ENCODE measurements at places on chromosomes 11 and 22.

GRCh38 chr11:112357488-112357887 lies 96.8 kb upstream of the PLET1 start:
- no peak for DNase-seq

GRCh38 chr11:67050139-67050538 lies 6.5 kb upstream of the RHOD start:
- DNase-seq, result no peak

GRCh38 chr11:38680166-38680565 lies 2082.1 kb upstream of the RAG2 start:
- no peak for DNase-seq

GRCh38 chr11:130798801-130799200 lies 117.5 kb downstream of the SNX19 start:
- no peak for DNase-seq

- DNase-seq, result no peak
These were observed 7.1 kb downstream of the SAA4 start for GRCh38 chr11:18229501-18229900.

DNA sequence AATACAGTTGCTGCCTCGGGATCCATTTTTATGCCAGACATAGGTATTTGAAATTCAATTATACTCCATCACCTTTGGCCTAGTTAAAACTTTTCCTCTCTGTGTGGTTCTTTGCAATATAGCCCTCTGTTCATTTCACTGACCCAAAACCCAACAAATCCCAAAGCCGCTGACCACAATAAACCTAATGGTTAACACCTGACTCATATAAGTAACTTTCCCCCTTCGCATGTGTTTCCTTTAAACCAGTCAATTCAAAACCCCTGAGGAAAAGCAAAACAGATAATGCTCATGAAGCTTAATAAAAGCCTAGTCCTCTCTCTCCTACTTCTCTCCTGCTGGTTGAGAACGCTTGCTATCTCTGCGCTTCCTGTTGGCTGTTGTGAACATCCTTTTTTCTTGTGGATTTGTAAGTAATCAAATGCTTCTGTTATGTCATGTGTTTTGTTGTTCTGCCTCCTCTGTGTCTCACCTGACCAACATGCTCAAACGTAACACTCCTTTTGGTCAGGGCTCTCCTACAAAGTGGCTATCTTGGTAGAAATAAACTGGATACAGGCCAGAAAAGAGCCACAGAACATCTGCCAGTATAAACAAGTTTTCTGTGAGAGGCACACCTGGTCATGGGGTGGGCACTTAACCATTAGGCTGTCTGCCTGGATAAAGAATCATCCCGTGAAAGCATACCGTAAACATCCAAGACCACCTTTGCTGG lies 652.6 kb downstream of the METTL15 start:
- no peak for DNase-seq

DNA sequence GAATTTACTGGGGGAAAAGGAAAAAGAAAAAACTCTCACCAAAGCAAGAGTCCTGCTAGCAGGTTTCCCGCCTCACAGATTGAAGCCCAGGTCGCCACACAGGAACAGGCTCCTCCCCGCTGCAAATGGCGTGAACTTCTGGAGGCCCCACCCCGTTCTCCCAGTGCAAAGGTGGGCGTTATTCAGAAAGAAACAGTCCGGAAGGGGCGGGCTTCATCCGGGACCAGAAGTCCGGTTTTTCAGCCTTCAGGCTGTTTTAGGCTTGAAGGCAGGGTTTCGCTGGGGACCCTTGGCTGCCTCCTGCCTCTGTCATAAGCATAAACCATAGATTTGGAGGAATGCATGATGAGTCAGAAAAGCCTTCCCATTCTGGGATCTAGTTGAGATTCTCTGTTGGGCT lies 148.3 kb upstream of the POU2AF2 start:
- DNase-seq, result no peak

DNA sequence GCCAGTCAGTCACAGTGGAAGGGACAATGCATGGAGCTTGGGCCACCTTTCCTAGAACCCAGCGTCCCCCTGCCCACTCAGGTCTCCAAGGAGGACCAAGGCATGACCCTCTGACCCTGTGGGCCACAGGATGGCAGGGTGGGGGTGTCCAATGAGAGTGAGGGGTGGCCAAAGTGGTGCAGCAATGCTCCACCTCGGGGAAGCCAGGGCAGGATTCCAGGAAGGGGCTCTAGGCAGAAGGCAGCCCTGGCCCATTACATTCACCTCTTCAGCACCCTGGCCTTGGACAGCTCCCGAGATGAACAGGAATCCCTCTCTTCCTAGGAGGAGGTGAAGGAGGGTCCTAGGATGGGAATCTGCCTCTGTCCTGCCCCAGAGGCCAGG lies 597.5 kb downstream of the BRD1 start:
- DNase-seq, result no peak

DNA sequence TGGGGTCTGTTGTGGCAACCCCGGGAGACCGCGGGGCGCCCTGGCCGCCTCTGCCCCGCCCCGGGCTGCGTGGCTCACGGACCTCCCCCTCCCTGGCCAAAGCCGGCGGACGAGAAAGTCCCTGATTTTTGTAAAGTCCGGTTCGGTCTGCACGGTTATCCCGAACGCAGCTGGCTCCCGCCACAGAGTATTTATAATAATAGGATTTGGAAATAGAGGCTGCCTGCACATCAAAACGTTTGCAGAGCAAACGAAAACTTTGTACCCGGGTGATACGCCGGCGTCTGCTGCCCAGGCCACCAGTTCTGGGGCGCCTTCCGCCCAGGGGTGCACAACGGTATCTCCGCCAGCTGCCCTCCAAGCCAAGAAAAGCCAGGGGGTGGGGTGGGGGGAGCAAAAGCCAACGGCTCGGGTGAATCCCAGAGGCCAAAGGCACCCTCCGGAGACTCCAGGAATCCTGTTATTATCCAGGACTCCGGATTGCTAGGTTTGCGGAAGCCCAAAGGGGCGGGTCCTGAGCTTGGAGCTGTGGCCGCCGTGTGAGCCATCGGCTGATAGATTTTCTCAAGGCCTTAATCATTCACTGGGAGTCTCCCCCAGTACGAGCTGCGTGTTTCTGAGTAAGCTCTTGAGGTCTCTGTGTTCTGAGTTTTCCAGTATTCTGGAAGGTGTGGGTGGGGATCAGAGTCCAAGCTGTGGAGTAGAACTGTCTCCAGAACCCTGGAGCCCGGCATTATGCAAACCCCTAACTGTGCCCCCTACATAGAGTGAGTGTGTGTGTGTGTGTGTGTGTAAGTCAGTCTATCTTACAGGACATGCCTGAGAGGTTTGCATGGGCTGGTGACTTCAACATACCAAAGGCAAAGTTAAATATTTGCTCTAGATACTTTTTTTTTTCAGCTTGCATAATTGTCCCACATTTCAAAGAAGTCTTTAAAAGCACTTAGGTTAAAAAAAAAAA lies 673 bp upstream of the SHANK2 start:
- DNase-seq, result no peak

GRCh38 chr11:82996966-82997606 lies 74.6 kb downstream of the RAB30 start:
- DNase-seq, result no peak

- no peak for DNase-seq
These were observed 4.4 kb upstream of the SPDYC start for GRCh38 chr11:65165410-65166317.

DNA sequence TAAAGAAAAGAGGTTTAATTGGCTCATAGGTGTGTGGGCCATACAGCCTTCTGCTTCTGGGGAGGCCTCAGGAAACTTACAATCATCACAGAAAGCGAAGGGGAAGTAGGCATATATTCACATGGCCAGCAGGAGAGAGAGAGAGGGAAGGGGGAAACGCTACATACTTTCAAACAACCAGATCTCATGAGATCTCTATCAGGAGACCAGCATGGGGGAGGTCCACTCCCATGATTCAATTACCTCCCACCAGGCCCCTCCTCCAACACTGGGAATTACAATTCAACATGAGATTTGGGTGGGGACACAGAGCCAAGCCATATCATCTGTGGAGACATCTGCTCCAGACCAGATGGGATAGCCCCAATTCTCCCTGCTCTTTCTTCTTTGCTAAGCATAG lies 866.0 kb downstream of the BRD1 start:
- DNase-seq, result no peak

DNA sequence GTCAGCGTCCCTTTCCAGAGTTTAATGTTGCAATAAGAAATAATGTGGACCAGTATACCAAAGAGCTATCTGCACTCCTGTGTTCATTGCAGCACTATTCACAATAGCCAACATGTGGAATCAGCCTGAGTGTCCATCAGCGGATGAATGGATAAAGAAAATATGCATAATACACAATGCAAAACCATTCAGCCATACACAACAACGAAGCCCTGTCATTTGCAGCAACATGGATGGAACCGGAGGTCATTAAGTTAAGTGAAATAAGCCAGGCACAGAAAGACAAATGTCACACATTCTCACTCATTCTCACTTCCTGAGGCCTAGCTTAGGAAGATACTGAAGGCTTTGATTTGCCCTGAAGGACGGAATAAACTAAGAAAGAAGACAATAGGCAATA lies 22.1 kb downstream of the SLC5A4 start:
- no peak for DNase-seq

DNA sequence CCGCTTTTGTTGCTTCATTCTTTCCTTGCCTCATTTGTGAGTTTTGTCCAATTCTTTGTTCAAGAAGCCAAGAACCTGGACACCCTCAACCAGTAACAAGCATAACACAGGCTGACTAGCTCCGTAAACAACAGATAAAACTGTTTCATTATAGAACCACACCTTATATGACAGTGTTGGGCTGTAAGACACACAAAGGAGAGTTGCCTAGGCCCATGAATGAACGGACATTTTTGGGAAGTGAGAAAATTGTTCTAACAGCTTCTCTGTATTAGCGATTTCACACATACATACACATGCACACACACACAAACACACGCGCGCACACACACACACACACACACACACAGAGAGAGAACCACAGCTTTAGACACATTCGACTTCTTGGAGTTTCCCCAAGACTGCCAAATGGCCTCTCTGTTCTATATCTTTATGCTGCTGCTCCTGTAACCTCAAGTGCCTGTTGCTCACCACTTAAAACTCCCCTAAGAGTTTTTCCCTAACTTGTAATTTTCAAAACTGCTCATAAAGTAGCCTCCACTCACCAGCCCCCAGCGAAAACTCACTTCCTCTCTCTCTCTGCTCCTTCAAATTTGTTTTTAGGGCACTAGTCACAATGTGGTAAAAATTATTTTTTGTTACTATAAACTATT lies 35.9 kb downstream of the CTSC start:
- no peak for DNase-seq

- no peak for DNase-seq
These were observed 59.2 kb downstream of the TRIM44 start for GRCh38 chr11:35721651-35722282.

- DNase-seq, result no peak
These were observed 98.2 kb downstream of the ARHGAP20 start for GRCh38 chr11:110614031-110614430.

DNA sequence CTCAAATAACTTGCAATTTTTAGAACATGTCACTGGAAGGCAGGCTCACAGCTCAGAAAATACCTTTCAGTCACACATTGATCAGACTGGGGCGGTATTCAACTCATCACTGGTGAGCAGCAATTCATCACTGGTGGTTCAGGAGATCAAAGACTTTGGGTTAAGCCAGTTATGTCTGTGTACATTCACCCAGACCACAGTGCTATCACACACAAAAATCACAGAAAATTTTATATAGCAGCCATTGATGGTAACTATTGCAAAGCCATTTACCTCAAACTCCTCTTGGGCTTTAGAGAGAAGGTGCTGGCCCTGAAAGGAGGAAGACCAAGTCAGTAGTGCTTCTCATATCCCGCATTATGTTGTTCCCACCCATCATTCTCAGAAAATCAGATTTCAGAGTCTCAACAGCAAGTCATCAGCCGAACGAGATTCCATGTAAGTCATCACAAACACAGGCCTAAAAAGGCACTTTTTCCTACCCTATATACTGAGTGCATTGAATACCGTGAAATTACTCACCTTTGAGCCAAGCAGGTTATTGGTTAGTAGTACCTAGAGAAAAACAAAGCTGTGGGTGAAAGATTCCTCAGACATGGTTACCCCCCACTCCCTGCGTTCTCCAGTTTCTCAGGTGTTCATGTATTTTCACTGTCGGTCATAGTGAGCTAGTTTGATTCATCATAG lies 14.0 kb upstream of the WDR74 start:
- no peak for DNase-seq

GRCh38 chr11:76740772-76741171 lies 42.4 kb upstream of the TSKU start:
- no peak for DNase-seq

DNA sequence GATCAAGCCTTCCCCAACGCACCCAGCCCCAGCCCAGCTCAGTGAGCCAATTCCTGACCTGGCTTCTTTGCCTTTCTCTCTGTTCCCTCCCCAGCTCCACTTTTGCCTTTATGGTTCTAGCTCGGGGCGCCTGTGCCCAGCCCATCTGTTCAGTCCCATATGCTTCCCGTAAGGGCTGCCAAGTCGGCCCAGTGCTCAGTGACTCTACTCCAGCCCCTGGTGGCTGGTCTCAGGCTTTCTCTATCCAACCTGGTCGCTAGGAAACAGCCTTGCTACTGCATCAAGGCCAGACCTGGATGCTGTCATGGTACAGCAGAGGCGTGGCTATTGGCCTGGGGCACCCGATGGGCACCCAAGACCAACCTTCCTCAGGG lies 178.0 kb downstream of the DSCAML1 start:
- DNase-seq, result no peak

DNA sequence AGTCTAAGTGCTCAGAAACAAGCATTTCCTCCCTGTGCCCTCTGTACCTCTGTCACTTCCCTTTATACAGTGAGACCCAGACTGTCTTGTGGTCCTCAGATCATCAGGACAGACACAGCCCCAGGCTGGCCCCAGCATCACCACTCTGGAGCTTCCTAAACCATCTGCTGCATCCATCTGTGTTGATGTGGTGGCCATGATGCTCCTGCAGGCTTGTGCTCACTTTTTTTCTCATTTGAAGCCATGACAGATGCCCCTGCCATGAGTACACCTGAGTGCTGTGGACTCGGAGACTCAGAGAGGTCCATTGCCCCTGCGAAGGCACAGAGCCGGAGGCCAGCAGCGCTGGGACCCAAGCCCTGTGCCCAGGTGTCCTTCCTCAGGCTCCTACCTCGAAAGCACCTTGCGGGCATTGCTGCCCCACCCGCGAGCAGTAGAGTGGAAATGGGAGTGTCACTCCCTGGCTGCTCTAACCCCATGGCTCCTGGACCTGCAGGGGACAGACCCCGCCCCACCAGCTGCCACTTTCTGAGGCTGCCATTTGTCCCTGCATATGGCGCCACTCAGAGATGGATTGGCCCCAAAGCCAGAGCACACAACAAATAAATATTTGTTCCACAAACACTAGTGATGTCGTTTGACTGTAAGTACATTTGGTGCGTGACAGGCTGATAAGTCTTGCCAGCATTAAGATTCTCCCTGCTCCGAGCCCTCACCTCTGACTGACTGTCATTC lies 593.5 kb downstream of the TBC1D22A start:
- DNase-seq, result no peak

DNA sequence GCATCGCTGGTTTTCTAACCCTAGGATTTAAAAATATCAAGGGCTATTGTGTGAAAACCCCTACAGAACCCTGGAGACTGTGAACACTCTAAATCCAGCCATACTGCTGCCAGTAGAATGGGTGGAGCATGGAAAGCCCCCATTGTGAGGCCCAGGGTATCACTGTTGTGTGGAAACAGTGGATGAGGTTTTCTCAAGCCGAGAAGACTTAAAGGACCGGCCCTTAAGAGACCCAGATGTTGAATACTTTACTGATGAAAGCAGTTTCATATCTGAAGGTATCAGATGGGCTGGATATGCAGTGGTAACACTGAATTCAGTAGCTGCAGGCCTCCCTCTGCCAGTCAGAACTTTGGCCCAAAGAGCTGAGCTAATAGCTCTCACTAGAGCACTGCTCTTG lies 41.6 kb upstream of the GLYAT start:
- DNase-seq, result no peak
